ENCODE measurements at places on chromosomes 16 and 17.

- peak; percentile 37 for DNase-seq
Observed at GRCh38 chr17:62723842-62724241, 84.3 kb downstream of the MARCHF10 start.

DNA sequence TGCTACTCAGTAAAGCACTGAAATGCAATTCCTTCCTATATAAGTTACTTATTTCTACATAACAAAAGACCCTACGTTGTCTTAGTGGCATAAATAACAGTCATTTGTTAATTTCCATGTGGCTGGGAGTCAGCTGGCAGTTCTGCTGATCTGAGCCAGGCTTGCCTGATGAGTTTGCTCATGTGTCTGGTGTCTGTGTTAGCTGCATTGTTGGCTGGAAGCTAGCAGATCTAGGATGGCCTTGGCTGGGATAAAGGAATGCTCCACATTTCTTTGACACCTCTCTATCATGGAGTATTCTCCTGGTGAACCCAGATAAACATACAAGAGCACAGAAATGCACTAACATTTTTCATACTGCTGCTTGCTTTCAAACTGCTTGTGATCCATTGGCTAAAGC lies 264.4 kb upstream of the MON1B start:
- no peak for DNase-seq

- no peak for DNase-seq
Observed at GRCh38 chr16:55641430-55642056, 14.2 kb upstream of the SLC6A2 start.

DNA sequence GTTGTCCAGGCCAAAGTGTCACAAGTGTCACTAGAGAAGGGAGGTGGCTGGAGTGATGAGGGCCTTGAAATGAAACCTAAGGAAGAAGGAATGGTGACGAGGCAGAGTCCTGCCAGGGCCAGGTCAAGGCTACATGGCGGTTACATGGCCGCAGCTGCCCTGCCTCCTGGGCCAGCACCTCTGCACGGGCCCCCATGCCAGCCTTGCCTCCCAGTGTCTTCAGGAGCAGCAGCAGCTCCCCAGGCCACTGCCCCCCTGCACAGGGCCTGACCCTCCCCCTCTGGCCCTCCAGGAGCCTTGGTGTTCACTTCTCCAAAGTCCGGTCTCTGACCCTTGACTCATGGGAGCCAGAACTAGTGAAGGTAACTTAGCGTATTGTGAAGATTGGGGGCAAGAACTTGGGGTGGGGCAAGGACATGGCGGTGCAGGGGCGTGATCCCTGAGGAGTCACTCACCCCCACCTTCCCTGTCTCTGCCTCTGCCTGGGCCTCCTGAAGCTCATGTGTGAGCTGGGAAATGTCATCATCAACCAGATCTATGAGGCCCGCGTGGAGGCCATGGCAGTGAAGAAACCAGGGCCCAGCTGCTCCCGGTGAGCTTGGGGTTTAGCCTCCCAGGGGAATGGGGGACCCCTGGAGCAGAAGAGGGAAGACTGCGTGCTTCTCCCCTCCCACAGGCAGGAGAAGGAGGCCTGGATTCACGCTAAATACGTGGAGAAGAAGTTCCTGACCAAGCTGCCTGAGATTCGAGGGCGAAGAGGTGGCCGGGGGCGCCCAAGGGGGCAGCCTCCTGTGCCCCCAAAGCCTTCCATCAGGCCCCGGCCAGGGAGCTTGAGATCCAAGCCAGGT lies 4.1 kb upstream of the KCTD11 start:
- DNase-seq: no peak

GRCh38 chr17:6551356-6551755 lies 5.0 kb downstream of the PITPNM3 start:
- no peak for DNase-seq

DNA sequence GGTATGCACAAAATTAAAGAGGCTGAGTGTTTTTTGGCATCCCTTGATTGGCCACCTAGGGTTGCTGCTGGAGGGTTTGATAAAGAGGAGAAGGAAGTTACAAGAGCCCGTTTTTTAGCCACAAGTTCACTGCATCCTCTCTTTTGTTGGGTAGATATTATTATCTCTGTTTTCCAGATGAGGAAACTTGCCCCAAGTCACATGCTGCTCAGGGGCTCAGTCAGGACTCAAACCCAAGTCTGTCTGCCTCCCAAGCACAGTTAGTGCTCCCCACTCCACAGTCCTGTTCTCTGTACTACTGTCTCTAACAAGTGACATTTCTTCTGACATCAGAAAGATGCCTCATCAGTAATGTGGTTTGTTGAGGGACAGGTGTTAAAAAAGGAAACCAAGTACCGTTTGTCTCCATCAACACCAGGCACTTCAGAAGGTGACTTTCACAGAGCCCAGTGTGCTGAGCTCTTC lies 1.4 kb downstream of the NT5M start:
- DNase-seq: no peak
